Stimulated activated CD4-positive, alpha-beta T cell treated with anti-CD3 and anti-CD28 coated beads, Interleukin-1b, Interleukin-23, amount 100 ng/mL, for 24 hours (primary cell): ENCODE measurements at places on chromosomes 3 and 15.

DNA sequence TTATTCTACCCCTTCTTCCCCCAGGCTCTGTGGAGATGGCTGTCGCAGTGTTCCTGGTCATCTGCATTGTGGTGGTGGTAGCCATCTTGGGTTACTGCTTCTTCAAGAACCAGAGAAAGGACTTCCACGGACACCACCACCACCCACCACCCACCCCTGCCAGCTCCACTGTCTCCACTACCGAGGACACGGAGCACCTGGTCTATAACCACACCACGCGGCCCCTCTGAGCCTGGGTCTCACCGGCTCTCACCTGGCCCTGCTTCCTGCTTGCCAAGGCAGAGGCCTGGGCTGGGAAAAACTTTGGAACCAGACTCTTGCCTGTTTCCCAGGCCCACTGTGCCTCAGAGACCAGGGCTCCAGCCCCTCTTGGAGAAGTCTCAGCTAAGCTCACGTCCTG is 12.9 kb downstream of the SPINT1 start:
- DNase-seq, result no peak

GRCh38 chr3:153277029-153277428 is 115.0 kb downstream of the RAP2B start:
- no peak for DNase-seq

DNA sequence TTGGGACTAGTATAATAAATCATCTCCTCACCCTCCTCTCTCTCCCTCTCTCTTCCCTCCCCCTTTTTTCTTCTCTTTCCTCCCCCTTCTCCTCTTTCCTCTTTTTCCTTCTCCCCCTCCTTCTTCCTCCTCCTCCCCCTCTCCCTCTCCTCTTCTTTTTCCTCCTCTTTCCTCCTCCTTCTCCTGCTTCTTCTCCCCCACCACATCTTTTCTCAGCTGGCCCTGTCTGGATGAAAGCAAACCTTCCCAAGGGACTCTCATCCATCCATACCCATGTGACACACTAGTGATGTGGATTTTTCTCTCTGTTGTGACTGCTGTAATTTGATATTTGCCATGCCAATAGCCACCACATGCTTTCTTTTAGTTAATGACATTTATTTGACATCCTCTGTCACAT is 127.2 kb downstream of the EBLN2 start:
- DNase-seq, result no peak

DNA sequence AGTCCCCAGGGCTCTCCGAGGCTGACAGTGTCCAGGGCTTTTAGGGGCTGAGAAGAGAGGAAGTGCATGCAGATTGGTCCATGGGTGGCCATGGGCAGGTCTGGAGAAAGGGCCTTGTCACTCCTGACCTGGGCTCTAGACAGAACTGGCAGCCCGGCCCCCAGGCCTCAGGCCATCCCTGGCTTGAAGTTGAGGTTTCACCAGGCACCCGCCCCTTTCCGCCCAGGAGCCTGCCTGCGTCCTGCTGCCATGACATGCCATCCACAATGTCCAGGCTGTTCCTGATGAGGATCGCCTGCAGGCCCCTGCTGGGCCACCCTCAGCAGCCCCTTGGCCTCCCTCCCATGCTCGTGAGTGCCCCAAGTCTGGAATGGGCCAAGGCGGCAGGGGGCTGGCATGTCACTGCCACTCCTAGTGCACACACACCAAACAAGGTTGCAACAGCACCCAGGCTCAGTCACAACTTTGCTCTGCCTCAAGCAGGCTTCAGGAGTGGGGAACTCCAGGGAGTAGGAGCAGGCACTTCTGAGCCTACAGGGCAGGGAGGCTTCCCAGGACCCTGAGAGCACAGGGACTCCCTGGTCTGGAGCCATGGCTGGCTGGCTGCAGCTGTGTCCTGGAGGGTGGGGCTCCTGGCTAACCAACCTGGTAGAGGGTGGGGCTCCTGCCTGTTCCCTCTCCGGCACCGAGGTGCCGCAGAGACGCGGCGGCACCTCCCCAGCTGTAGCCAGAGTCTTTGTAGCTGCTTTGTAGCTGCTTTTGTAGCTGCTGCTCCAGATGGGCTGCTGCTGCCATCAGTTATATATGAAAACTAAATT is 1457.1 kb upstream of the GBE1 start:
- no peak for DNase-seq

DNA sequence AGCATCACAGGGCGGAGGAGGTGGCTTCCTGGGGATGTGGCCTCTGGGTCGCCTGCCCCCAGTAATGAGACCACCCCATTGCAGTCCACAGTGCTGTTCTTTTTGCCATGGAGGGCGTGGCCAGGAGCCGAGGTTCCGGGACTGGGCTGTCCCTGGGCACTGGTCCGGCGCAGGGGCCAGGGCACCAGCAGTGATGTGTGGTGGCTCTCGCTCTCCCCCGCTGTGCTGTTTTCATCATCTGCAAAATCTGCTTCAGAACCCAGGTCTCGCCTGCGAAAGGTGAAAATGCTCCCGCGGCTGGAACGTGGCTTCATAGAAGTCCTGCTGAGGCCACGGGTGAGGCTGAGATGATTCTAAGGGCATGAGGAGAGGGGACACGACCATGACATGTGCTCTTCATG is 45.8 kb downstream of the SCN5A start:
- no peak for DNase-seq

DNA sequence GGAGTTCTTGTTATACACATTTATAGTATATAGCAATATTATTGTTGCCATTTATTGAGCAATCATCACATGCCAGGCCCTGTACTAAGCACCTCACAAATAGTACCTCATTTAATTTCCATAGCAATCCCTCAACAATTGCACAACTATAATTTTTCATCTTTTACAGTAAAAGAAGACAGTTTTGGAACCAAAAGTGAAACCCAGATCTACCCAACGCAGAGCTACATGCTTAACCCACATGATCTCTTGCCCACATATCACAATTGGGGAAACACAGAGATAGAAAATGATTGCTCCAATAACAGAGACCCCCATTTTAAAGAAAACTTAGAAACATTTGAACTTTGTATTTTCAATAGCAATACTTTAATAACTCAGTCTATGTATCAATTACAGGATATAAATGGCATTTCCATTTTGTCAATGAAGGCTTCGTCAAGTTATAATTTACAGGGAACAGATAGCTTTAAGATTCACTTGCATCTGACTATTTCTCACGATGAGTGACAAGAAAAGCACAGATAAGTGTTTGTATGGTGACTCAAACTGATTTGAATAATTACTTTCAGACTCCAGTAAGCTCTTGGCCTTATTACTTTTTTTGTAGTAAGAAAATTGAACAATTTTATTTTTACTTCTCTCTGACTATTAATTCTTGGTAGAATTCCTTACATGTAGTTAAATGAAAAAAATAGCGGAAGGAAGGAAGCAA is 38.7 kb upstream of the CCDC50 start:
- DNase-seq, result no peak

- no peak for DNase-seq
Measured at GRCh38 chr15:47796830-47797229, 79.5 kb downstream of the SEMA6D start.

DNA sequence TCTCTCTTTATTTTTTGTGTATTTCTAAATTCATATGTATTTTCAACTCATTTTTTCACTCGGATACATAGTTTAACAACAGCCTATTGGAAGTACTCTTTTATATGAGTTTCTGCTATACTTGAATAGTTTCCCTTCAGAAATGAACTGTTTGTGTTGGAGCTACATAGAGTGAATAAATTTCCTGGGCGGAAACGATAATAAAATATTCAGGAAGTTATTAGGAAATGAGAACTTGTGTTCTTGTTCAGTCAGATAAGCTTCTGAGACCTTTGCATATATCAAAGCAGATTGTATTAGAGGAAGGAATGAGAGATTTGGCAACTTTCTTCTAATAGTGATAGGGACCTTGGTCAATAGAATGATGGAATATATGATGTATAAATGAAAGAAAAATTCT is 27.3 kb downstream of the NEO1 start:
- no peak for DNase-seq

DNA sequence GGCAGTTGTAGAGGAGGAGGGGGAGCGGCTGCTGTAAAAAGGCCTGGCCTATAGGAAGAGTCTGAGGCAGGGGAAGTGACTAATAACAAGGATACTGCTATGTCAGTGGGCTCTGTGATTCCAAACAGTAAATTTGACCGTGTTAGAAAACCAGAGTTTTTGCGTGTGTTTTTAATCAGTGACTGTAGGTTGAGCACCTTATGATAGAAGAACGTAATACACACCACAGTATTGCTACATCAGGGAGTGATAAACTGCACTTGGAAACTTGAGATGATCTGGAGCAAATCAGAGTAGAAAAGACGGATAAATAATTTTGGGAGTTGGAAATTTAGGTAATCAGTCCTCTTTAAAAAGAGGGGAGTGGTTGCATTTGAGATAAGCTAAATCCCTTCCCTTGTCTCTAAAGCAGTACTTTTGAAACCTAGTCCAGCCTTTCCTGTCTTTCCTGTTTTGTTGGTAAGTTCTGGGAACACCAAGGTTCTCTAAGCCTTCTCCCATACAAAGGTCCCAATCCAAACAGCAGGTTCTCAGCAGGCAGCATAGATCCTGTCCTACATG is 130.5 kb upstream of the NR2E3 start:
- DNase-seq, result no peak

- no peak for DNase-seq
Measured at GRCh38 chr3:115666920-115667737, 43.8 kb downstream of the GAP43 start.

DNA sequence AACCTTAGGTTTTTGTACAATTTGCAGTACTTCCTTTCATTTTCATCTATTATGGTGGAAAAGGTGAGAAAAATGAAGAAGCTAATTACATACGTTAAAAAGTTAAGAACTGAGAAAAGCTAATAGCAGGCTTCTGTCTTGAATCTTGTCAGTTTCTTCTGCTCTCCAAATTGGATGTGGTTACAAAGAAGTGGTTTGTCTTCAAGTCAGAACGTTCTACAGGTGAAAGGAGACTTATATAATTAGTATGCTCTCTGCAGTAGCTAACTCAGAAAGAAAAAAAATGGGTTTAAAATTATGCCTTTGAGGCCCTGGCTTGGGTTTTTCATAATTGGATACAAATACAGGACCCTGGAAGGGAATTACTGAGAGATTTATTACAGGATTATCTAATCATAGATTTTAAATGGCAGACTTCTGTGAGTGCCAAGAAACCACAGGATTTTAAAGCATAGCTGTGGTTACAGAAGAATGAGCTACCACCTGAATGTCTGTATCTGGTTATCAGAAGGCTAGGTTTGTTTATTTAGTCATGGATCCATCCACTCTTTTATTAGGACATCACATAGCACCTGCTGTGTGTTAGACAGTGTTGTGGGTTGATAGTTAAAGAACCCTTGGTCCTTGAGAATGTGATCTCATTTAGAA is 528.1 kb upstream of the MCTP2 start:
- DNase-seq, result no peak

GRCh38 chr3:190340071-190340470 is 17.8 kb upstream of the CLDN1 start:
- no peak for DNase-seq

DNA sequence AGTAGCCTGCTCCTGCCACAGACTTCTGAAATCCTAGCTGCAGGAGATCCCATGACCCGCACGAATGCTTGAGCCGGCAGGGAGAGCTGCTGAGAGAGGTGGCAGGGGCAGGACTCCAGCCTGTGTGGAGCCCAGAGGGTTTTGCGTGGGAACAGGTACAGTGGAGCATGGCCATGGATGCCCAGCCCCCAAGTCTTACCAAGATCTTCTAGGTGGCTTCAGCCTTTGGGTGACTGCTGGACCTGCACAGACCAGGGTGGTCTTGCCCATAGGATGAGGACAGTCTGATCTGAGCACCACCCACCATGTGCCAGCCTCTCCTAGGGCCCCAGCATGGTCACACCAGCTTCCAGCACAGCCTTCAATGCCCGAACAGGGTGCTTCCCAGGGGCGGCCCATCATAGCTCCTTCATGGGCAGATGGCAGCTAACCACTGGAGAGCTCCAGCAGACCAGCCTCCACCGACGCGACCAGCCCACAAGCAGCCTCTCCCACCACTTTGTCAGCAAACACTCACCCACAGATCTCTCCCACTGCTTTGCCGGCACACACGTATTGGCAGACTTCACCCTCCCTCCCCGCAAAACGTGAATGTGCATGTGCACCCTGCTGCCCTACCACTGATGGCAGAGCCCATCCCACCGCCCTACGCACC is 56.0 kb downstream of the ADAMTS17 start:
- no peak for DNase-seq

DNA sequence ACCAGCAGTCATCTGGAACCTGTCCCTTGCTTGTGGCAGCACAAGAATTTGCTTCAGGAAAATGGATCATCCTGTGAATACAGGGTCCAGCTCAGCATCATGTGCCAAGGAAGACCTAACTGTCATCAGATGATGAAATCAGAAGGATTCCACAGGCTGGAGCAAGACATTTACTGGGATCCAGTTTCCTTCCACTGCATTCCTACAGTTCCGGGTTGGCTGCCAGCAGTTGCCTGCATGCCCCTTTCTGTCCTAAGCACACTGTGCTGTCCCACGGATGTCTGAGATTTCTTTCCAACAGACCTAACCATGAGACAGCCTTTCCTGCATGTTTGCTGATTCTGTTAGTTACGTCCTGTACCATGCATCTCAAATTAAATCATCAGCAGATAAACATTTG is 140.7 kb downstream of the IMPG2 start:
- no peak for DNase-seq

- DNase-seq, result no peak
Measured at GRCh38 chr15:42139596-42139995, 16.8 kb downstream of the PLA2G4F start.

GRCh38 chr3:69160525-69160924 is 38.1 kb upstream of the LMOD3 start:
- no peak for DNase-seq

- DNase-seq, result no peak
Measured at GRCh38 chr3:47301456-47301855, 18.7 kb downstream of the KLHL18 start.
